ENCODE measurements at places on chromosomes 3 and 15.

GRCh38 chr15:55218056-55218455 is 21.3 kb upstream of the RSL24D1 start:
- DNase-seq = no peak

- no peak for DNase-seq
Measured at GRCh38 chr3:99559196-99559595, 79.2 kb upstream of the COL8A1 start.

GRCh38 chr15:31270767-31271166 is 55.9 kb upstream of the KLF13 start:
- DNase-seq = no peak

DNA sequence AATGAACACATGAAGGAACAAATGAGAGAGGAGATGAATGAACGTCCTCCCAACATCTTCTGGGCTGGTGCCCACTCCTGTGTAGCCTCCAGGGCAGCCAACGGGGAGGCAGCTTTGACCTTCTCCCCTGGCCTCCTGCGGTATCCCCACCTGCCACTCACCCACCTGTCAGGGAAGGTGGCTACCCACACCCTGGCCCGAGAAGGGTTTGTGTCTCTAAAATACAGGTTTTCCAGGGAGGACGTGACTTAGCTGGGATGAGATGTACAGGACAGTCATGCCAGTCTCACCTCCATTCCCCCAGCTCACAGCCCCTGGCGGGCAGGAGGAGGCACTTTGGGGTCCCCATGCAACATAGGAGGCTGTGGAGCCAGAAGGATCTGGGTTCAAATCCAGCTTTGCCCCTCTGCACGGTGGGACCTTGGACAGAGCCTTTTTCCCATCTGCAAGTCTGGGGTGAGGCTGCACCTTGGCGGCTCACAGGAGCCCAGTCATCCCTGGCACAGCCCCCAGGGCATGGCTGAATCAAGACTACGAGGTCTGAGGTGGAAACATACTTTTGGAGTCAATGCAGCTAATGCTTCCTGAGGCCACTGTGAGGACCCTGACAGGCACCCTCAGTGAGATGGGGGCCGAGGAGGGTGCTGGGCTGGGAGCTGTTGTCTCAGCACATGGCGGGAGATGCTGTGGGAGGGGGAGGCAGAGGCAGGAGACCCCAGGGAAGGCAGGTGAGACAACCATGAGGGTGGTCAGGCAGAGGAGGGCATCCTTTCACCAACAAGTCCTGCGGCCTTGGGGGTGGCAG is 11.1 kb upstream of the PLXND1 start:
- no peak for DNase-seq

DNA sequence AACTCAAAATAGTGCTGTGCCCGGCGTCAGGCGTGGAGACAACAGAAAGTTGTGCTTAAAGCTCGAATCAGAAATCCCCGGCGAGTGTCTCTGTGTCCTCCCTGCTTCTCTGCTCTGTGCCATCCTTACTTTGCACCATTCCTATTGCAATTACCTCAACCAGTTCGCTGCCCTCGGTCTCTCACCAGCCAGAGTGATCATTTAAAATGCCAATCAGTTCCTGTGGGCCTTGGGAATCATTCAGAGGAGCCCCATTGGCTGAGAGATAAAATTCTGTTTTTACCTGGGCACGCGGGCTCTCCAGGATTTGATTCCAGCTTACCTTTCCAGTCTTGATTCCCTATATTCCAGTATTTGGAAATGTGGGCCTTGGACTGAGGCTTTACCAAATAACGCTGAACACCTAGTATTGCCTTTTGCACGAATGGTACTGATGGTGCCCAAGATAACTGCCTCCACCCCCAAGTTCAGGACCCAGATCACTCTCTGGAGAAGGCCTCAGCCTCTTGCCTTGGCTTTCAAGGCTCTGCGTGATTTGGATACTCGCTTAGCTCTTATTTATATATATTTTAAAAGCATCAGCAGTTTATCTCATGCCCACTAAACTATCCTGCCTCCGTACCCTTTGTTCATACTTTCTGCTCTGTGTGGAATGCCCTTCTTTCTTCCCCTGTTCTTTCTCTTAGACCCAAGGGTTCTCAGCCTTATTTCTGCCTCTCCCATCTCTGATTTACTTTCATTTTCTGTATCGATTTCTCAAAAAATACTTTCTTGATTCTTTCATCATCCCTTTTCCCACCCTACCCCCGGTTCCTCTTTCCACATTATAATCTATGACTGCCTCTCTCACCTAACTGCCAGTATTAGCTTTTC is 863 bp downstream of the PSMA4 start:
- no peak for DNase-seq

DNA sequence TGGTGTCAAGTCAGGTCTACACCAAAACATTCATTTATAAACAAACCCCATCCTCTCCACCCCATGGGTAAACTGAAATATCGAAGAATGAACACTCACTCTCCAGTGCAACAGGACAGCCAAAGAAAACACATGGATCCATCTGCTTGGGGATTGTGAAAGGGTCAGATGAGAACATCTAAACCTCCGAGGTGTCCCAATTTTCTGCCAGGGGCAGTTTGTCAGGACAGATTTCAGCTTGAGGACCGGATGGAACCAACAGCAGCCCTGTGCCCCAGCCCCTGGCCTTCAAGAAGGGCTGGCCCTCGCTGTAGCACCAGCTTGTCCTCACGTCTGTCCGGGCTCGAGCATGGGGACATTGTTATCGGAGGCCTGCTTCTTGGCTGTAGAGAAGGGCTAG is 45.5 kb downstream of the PCSK6 start:
- no peak for DNase-seq

GRCh38 chr3:125055331-125055912 is 375 bp downstream of the HEG1 start:
- no peak for DNase-seq

- no peak for DNase-seq
Measured at GRCh38 chr3:157363393-157363792, 73.3 kb upstream of the PTX3 start.

- no peak for DNase-seq
Measured at GRCh38 chr3:194985031-194985578, 285.9 kb downstream of the XXYLT1 start.

GRCh38 chr3:81490541-81491288 is 270.7 kb downstream of the GBE1 start:
- peak; percentile 65 for DNase-seq

- no peak for DNase-seq
Measured at GRCh38 chr3:51960386-51960785, 5.2 kb downstream of the GPR62 start.

All from activated T-cell treated with anti-CD3 and anti-CD28 coated beads for 4 hours (primary cell).